Stimulated activated CD4-positive, alpha-beta T cell treated with anti-CD3 and anti-CD28 coated beads, Interleukin-15, amount 100 ng/mL, for 1 hour (primary cell): ENCODE measurements at places on chromosomes 12 and 14.

DNA sequence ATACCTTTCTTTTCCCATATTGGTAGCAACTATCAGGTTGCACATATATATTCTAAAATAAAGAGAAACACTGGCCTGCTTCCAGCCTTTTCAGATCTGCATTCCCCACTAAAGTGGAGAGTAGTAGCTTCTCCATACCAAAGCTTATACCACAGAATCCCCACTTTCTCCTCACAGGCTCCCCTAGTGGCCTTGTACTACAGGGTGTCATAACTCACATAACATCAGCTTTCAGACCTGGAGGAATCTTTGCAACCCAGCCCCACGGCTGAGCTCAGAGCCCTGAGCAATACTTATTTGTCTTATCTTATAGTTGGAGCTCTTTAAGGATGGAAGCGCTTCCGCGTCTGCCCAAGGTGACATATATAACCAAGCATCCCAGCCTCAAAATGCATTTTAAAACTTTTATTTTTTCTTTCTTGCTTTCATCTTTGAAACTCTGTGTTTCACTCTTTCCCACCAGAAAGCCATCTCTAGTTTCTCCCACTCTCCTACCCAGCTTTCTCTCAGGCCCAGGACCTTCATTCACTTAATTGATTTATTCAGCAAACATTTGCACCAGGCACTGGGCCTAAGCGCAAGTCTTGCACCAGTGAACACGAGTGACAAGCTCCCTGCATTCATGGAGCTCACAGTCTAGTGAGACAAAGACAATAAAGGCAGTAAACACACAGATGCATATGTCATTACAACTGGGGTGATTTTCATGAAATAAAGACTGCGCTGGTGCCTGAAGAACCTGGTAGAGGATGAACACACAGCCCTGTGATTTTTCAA, 254.7 kb downstream of the IPO8 start:
- no peak for DNase-seq

GRCh38 chr14:76713121-76713520, 48.1 kb upstream of the VASH1 start:
- DNase-seq = no peak

DNA sequence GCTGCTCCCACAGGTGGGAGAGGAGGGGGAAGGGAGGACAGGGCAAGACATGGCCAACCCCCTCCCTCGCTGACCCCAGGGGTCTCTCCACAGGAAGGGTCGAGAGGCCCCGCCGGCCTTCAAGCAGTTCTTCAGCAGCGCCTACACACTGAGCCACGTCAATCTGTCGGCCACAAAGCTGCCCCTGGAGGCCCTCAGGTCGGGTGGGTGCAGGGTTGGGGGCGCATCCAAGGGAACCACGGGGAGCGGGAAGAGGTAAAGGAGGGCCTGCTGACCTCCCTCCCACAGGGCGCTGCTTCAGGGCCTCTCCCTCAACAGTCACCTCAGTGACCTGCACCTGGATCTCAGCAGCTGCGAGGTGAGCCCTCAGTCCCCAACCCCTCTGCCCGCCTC, 6.1 kb downstream of the CARMIL3 start:
- DNase-seq = no peak

DNA sequence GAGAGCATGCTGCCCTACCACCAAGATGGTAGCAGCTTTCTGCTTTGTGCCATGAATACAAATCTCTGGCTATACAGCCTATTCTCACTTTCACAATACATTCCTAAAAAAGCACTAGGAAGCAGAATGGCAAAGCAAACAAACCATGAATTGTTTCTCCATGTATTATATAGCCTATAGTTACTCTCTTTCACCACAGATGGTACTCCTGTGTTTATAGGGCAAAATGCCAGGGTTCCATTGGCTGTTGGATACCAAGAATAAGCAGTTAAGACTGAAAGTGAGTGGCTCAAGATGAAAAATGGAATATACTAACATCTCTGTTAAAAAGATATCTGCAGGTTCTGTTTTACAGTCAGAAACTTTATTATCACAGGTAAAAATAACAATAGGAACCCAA, 11.1 kb downstream of the ARF3 start:
- no peak for DNase-seq

GRCh38 chr14:69484444-69485314, at the start of gene PLEKHD1:
TSS of gene PLEKHD1 (plus strand) at chr14:69484728. CDS start at chr14:69484966, 238 bp downstream.
- DNase-seq = no peak

DNA sequence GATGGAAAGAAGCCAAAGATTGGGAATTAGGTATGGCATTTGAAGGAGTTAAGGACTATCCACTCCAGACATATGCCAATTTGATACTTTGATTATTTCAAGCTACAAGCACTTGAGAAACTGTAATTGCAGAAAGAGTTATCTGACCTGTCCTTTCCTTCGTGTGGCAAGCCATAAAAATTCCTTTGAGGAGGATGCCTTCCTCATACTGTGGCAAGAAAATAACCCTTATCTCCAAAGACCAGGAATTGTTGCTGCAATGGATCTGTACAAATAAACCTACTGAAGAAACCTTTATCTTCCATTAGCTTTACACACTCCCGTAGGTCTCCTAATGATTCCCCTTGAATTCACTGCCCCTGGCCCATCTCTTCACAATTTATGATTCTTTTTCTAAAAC, 165.1 kb upstream of the AMIGO2 start:
- DNase-seq = no peak

- DNase-seq = no peak
These were observed 29.6 kb upstream of the NTF3 start for GRCh38 chr12:5402009-5402935.

DNA sequence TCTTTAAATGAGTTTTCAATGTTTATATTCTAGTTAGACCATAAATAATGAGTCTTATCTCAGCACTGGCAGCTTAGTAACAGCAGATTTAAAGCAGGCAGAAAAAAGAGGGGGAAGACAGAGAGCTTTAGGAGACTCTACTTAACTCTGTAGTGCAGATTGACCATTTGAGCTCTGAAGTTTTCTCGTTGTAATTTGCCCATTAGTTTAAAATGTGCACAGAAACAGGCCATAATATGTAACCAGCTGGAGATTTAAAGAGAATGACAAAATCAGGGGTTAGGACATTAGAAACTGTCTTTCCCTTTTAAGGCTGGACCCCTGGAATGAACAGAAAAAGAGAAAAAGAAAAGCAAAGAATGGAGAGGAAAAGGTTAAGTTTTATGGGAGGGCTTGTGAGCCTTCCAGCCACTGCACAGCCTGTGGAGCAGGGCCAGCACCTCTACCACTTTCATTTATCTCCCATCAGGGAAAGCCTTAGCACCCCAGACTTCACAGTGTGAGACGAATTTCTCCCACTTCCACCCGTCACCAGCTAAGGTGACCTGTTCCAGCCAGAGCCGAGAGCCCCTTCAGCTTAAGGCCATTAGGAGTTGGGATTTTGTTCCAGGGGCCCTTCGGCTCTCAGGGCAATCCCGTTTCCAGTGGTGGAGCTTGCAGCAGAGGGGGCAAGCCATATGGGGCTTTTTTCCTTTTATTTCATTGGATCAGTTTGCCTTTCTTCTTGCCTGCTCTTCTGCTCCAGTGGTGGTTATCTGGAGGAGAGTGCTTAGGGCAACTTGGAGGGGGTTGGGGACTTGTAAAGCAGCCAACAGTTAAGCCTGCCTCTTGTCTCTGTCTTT, 8.0 kb downstream of the IL22 start:
- no peak for DNase-seq

GRCh38 chr14:101635749-101636560, 74.7 kb downstream of the DIO3 start:
- no peak for DNase-seq

DNA sequence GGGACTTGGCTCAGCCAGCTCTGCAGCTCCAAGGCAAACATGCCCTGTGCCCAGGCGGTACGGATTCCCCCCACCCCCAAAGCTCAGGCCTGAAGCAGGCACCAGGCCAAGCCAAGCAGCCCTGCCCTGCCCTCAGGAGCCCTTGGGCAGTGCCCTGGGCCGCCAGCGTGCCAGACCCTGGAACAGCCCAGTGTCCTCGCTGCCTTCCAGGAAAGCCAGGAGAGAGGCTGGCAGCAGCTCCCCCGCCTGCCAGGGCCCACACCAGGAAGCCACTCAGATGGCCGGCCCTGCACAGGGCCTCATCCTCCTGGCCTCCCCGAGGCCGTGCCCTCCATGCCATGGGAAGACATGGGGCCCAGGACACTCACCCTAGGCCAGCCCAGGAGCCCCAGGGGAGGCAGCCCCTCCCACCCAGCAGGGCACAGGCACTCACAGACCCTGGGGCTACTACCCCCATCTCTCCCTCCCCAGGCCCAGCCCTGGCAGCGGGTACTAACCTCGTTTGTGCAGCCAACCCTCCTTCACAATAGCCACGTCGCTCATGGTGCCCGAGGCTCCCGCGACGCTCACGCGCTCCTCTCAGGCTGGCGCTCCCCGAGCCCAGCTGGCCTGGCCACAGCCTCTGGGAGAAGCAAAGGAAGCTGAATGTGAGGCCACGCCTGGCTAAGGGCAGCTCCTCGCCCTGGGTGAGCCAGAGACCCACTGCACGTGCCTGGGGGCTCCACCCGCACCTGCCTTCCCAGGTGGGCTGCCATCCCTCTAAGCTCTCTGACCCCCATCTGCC, 3.3 kb downstream of the AKT1 start:
- DNase-seq = no peak

- DNase-seq = no peak
These were observed 113.1 kb downstream of the TTC6 start for GRCh38 chr14:37708481-37708880.

DNA sequence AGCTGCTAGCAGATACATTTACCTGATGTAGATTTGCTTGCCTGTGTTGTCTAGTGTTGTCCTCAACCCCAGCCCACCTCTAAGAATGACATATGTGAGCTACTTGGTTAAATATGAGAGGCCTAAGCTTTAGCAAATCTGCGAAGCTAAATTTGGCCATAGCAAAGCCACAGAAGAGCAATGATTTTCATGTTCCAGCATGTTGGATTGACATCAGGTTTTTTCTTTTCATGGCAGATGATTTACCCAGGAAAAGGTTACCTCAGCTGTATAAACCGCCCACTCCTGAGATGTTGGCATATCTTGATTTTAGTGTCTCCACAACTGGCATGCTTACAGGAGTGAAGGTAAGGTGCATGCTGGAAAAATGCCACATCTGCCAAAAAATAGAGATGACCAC, 36.4 kb upstream of the ATF1 start:
- DNase-seq = no peak

DNA sequence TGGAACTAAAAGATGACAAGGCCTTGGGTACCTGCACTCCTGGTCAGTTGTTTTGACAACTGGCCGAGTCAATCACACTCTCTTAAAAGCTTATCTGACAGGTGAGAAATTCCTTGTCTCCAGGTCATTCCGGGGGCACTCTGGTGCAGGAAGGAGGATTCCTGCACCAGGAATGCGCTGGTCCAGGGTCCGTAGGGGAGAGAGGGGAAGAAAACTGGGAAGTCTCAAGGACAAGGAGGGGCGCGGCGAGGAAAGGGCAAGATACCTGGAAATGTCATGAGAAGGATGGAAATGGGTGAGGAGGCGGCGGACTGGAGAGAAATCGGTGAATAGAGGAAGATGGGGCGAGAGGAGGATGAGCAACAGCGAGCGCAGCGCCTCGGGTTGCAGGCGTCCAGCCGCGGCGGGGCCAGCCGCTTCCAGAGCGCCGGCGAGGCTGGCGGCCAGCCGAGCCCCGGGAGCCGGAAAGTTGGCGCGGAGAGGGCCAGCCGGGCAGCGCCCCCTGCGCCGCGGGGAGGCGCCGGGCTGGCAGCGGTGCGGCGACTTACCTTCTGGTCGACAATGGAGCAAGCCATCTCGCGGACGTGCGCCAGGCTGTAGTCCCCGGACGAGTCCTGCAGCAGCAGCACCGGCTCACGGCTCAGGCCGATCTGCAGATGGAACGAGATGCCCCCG, 809 bp downstream of the PRKD1 start:
- no peak for DNase-seq

DNA sequence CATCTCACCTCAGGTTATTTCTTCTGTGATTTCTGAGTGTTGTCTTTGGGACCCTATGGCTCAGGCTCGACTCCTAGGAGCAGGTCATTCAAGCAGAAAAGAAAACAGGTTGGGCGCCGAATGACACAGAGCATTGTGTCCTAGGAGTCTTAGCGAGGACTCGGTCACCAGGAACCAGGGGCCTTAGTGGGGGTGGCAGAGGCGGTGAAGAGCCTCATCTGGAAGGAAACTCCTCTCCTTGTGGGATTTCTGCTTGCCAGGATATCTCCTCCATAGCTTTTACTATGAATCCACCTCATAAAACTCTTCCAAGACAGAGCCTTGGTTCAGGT, 630 bp downstream of the PLEKHH1 start:
- DNase-seq = no peak

- DNase-seq = no peak
These were observed 38.3 kb downstream of the C12orf42 start for GRCh38 chr12:103457471-103457870.

- DNase-seq = no peak
These were observed 87.6 kb downstream of the SLC15A5 start for GRCh38 chr12:16189849-16190248.

DNA sequence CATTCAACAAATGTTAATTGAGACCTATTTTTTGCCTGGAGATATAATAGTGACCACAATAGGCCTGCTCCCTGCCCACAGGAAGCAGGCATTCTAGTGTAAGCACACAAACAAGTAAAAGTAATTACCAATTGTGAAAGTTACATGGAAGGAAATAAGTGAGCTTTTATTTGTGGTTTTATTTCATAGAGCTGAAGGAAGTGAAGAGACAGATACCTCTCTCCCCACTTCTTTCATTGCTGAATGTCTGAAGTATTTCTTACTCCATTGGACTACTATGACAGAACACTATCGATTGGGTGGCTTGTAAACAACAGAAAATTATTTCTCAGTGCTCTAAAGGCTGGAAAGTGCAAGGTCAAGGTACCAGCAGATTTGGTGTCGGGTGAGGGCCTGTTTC, 183.5 kb downstream of the PRKCH start:
- no peak for DNase-seq

- DNase-seq = no peak
These were observed 219.5 kb upstream of the FKBP4 start for GRCh38 chr12:2575245-2575644.

DNA sequence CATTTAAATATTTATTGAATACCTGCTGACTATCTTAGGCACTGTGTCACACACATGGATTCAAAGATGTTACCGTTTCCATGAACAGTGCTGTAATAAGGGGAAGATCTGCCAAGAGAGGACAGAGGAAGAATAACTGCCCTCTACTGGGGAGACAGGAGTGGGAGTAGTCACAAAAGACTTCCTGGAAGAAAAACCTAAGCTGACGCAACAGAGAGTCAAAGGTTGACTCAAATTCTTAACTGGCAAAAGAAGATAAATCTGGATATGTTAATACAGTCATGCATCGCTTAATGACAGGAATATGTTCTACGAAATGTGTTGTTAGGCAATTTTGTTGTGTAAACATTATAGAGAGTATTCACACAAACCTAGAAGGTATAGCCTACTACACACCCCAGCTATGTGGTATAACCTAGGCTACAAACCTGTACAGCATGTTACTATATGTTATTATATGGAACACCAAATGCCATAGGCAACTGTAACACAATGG, 51.5 kb downstream of the DCAF5 start:
- no peak for DNase-seq

- DNase-seq = no peak
These were observed 101.1 kb downstream of the BBS10 start for GRCh38 chr12:76247026-76247646.
